ENCODE measurements at places on chromosomes 2 and 18.

DNA sequence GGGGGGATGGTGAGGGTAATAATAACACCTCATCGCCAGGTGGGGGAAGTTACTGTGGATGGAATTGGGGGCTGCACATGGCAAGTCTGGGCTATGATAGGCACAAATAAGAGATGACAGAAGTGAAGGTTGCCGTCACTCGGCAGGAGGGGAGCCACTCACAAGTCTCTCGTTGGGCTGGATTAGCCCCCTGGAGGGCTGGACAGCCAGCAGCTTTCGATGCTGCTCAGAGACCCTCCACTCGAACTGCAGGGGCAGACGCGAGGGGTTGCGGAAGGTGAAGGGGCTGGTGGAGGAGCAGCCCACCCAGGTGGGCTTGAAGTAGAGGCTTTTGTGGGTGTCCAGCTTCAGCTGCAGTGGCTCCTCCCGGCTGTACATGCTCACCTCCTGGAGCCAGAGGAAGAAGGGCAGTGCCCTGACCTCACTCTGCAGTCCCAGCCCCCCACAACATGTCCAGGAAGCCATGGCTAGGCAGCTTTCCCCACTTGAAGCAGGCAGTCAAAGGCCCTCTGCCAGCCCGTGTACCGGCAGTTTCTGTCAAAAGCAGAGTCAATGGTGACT is 18.2 kb downstream of the CFAP65 start:
- DNase-seq: no peak

DNA sequence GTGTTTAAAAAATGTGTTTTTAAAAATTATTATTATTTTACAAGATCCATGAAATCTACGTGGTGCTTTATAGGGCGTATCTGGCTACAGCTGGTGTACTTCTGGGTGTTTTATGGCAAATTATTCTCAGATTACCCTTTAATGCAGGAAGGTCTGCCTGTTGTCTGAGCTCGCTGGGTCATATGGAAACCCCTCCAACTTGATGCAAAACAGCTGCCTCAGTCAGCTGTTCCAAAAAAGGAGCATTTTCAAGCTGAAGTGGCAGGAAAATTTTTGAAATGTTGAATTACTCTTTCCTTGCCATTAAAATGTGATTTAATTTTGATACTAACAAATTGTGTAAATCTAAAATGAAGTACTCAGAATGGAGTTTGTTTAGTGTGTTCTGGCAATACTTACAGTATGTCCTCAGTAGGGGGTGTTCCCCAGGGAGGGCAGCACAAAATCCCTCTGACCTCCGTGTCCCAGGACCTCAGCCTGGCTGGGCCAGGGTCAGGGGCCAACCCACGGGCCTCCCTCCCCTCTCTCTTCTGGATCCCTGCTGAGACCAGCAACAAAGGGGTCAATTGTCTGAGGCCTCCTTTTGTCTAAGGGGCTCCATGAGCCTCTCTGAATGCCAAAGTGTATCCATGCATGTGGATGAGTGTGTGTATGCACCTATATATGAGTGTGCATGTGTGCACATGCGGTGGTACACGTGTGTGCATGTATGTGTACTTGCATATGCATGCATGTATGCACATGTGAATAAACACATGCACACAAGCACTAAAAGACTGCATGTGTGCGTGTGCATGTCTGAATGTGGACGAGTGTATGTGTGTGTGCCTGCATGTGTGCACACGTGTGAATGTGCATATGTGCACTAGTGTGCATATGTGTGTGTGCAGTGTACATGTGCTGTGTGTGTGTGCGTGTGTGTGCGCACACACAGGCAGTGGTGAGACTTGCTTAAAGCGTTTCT is 105.4 kb downstream of the ACOXL start:
- DNase-seq: no peak

GRCh38 chr2:185668710-185669109 is 69.9 kb upstream of the FSIP2 start:
- no peak for DNase-seq

DNA sequence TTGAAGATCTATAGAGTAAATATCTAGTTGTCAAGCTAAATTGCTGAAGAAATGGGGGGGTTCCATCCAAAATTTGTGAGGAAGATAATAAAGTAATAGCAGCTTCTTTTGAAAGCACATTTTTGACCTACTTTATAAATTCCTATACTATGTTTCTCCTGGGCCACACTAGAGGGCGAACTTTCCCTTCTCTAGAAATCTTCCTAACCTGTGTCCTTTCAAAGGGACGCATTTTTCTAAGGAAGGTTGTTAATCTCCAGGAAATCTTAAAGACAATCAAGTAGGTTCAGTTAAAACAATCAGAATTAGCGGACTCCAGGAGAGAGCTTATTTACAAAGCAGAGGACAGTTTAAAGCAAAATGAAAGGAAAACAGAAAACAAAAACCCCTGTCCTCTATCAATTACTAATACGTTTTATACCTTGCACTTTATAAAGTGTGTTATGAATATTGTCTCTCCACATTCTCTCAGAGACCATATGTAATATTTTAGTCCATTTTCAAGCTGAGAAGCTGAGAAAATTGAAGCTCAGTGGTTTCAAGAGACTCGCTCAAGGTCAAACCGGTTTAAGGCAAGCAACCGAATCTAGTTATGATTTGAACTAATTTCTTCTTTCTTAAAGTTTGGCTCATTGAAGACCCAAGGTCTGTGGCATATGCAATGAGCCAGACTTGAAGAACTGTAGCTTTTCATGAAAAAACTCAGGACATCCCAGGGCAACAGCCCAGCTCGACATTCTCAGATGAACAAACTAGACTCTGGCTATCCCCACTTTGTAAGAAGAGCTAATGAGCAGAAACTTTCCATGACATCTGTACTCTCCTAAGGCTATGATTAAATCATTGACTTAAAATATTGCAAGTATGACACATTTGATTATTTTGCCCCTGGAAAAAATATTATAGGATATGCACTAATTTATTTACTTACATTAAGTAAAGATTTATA is 273.6 kb downstream of the PAX3 start:
- no peak for DNase-seq

GRCh38 chr2:159026170-159026569 is 57.7 kb downstream of the TANC1 start:
- no peak for DNase-seq

GRCh38 chr2:16400127-16400623 is 265.5 kb downstream of the CYRIA start:
- DNase-seq: no peak

- no peak for DNase-seq
These were observed 43.8 kb upstream of the SCN9A start for GRCh38 chr2:166419616-166419934.

DNA sequence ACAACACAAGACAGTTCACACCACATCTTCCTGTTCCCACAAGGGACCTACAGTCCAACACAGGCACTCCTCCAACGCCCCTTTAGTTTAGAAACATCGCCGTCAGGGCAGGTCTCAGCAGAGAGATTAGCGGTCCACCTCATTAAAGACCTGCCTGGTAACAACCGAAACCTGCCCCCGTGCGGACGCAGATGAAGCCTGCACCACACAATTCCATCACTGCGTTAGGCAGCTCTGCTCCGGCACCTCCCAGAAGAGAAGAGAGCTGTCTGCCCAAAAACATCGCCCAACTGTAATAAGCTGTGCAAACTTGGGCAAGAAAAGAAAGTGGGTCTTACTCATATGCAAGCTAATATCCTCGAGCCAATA is 32.7 kb downstream of the ZNF516 start:
- DNase-seq: no peak

DNA sequence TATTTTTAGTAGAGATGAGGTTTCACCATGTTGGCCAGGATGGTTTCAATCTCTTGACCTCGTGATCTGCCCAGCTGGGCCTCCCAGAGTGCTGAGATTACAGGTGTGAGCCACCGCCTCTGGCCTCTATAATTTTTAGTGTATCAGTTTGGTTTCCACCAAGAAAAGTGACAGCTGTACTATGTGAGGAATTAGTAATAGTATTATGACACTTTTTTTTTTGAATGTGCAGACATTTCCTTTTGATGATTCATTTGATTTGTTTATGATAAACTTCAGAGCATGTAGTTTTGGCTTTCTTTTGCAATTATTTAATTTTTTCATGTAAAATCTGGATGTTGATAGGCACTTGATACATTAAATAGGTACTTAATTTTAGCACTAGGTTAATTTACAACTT is 61.5 kb downstream of the PTPN4 start:
- no peak for DNase-seq

- DNase-seq: no peak
These were observed 37.0 kb downstream of the RAPGEF4 start for GRCh38 chr2:172772633-172773032.

DNA sequence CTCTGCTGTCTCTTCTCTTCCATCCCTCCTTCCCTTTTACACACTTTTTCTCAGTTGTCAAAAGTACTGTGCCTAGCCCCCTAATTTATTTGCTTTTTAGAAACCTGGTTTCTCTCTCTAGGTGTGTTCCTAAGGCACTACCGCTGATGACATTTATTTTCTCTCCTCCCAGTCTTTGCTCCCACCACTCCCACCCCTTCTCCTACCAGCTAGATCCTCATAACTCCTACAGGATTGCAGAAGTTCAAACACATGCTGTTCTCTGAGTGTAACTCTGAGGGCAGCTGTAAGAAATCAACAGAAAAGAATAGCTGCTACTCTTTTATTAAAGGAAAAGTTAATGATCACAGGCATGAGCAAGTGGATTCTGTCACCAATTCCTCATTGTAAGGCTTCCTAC is 22.3 kb upstream of the LRRTM1 start:
- no peak for DNase-seq

DNA sequence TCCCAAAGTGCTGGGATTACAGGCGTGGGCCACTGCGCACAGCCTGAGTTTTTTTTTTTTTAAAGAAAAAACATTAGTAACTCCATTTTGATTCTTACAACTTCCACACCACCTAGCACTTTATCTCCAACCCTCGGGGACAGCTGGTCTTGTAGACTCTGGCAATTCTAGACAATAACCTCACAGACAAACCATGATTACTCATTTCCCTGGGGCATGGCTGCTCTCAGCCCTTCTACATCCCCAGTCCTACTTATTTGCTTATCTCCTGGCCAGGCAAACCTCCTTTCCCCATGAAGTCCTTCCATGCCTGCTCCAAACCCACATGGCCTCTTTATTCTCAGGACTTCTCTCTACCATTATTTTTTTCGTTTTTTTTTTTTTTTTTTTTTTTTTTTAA is 91.1 kb downstream of the ACTR3 start:
- DNase-seq: no peak

- no peak for DNase-seq
These were observed 338.0 kb downstream of the TDRD15 start for GRCh38 chr2:21461754-21462240.

- DNase-seq: no peak
These were observed 6.6 kb upstream of the OXER1 start for GRCh38 chr2:42770288-42771131.

GRCh38 chr2:188964976-188965546 is 9.1 kb upstream of the COL3A1 start:
- no peak for DNase-seq

GRCh38 chr2:172693037-172693436 is 42.6 kb upstream of the RAPGEF4 start:
- DNase-seq: no peak

DNA sequence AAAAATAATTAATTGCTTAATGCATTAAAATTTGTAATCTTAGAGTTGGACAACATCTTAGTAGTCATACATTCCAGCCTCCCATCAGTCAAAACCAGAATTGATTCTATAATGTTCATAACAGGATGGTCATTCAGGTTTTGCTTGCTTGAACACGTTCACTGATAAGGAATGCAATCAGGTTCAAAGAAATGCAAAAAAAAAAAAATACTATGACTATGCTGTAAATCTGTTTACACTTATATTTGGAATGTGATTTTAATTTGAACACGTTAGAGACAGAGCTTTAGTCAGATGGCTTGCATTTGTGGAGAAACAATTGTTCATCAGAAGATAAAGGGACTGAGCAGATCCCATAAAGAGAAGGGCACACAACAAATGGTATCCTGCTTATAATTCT is 131.3 kb upstream of the UNC80 start:
- DNase-seq: no peak

DNA sequence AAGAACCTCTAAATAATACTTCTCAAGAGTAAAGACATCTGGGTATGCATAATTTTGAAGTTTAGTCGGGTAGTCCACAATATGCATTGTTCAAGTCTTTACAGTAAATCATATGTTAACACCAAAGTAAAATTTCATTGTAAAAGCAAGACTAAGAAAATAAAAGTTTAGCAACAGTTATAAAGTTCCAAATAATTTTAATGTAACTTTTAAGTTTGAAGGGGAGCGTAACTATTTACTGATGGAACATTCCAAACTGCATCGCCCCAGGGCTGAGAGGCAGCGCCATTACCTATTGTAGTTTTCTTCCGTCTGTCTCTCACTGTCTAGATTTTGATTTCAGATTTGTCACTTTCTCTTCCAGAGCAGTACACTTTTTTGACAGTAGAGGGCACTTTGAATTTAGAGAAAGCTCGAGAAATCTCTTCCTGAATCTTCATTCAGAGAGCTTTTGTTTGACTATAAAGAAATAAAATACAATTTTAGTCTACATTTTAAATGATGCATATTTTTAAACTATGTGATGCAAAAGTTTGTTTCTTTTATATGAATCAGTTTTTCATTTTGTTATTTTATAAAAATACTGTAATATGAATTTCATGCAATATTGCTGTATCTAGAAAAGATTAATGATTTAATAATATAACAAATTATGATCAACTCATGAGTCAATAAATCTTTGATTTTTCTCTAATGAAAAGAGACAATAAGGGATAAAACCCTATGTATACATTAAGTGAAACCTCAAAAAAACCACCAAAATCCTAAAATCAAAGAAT is 389.8 kb downstream of the FIGN start:
- no peak for DNase-seq

DNA sequence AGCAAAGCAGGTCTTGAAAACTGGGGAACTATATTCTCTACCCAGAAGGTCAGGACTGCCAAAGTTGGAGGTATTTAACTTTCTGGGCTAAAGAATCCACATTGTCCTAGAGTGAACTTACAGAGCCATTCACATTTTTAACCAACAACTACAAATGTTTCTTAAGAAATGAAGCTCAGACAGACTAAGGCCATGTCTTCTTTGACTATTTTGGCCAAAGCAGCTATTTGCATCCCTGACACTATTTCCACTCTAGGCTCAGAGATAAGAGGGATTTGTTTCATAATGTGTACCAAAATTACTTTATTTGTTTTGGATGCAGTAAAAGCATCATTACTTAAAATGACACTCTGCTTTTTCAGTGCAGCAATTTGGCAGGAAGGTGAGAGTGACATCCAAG is 18.1 kb downstream of the PID1 start:
- DNase-seq: no peak

- no peak for DNase-seq
These were observed 264.5 kb upstream of the PIK3C3 start for GRCh38 chr18:41690332-41691127.
